ENCODE measurements at places on chromosomes 5 and 9.

GRCh38 chr5:132294728-132295504, 722 bp downstream of the SLC22A4 start:
- DNase-seq = peak; percentile 81

GRCh38 chr9:87327575-87328125, 170.0 kb upstream of the DAPK1 start:
- DNase-seq = no peak

DNA sequence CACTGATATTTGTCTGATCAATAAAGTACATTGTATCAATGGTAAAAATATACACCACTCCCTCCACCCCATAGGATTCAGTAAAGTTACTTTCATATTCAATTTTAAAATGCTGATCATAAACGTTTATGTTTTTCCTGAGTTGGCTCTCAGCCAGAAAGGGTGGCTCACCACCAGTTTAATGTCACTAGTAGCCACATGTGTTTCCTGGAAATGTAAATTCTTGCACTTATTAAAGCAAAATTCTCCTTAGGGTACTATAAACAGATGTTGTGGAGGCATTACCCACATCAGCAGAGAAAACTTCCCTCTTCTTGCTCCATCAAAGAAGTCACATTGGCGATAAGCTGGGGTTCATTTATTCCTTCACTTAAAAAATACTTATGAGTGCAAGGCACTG, 210.3 kb downstream of the SREK1 start:
- DNase-seq = no peak

GRCh38 chr5:127702926-127703561, at the start of gene CCDC192:
Gene CCDC192, plus strand, starts transcription at chr5:127703391. Its CDS starts 55 bp downstream, at chr5:127703446.
- no peak for DNase-seq

- DNase-seq = no peak
These were observed 35.6 kb downstream of the ERGIC1 start for GRCh38 chr5:172869691-172870090.

- no peak for DNase-seq
These were observed 156.2 kb downstream of the IRX1 start for GRCh38 chr5:3751846-3752245.

- DNase-seq = no peak
These were observed 474.2 kb downstream of the GADD45G start for GRCh38 chr9:90078988-90079421.

DNA sequence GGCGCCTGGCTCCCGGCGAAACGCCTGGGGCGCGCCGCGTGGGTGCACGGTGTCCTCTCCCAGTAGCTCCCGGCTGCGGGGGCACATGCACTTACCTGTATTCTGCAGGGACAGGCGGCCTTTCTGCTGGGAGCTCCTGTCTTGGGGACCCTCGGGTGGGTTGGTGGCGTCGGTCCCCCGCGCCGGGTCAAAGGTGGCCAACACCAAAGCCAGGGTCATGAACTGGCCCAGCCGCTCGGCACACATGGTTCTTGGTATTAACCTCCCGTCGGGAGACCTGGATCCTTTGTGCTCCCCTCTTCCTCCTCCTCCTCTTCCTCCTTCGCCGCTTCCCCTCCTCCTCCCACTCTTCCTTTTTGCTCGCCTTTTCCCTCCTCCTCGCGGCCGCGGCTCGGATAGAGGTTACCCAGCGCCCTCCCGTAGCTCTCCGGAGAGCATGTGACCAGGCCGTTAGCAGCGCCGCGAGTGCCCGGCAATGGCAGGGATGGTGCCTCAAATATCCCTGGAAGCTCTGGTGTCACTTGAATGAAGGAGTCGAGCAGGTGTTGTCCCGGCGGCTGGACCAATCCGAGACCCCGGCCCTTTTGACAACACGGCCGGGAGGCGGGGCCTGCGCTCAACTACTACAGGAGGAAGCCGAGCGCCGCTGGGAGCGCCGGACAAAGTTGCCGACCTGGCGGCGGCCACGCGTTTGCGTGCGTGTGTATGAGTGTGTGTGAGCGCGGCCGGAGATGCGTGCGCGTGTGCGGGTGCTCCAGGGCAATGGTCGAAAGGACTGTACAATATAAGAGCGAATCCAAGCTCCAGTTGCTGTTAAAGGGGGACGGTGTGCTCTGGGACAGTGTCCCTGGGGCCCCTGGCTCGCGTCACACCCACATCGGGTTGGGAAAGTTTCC, at the start of gene STC2:
Gene STC2, minus strand, starts transcription at position 467 of the 896 bp plus-strand sequence. Its CDS starts 221 bp downstream, at position 246.
- DNase-seq = no peak

DNA sequence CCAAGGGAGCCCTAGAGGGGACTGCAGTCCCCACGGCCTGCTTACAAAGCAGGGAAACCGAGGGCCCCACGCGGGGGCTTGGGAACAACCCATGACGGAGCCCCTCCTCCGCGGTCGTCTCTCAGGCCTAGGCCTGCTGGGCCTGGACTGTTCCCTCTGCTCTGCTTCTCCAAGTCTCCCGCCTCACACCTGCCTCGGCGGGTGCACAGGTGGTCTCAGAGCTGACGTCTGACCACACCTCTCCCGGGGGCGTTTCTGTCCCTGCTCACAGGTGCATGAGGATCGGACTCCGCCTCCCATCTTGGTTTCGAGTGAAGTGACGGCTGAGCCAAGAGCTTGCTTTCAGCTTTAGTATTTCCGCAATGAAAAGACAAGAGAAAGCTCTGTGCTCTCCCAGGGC, 72.1 kb downstream of the MRPL36 start:
- DNase-seq = no peak

DNA sequence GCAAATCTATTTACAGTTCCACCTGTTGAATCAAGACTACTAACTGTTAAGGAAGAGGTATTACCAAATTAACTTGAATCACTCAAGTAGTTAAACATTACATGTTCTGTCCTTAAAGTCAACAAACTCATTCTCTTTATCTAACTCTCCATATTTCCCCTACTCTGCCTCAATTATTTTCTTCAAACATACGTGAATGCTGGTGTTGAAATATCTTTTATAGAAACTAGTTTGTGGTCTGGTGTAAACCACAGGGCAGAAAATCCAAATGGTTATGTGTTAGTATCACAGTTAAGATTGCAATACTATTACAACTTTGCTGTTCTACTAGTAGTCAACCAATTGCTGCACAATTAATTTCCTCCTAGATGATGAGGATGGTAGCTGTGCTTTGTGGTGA, 603.5 kb downstream of the KCTD16 start:
- DNase-seq = no peak

- no peak for DNase-seq
These were observed 521.7 kb upstream of the DAB2 start for GRCh38 chr5:39946356-39947045.

- no peak for DNase-seq
These were observed 421.9 kb upstream of the KCNN2 start for GRCh38 chr5:113939988-113940387.
